Hematopoietic multipotent progenitor cell treated with erythropoietin and hydrocortisone succinate and interleukin-3 and kit ligand, for 4 days (in vitro differentiated cells): ENCODE measurements at places on chromosomes 7 and 10.
A peak's percentile ranks its signal among the peaks of the same experiment; 100 is the strongest.

- peak; percentile 47 for DNase-seq
Measured at GRCh38 chr10:112834751-112835181, 115.3 kb upstream of the TCF7L2 start.

GRCh38 chr7:103832438-103832837 is 157.0 kb downstream of the RELN start:
- DNase-seq: no peak

DNA sequence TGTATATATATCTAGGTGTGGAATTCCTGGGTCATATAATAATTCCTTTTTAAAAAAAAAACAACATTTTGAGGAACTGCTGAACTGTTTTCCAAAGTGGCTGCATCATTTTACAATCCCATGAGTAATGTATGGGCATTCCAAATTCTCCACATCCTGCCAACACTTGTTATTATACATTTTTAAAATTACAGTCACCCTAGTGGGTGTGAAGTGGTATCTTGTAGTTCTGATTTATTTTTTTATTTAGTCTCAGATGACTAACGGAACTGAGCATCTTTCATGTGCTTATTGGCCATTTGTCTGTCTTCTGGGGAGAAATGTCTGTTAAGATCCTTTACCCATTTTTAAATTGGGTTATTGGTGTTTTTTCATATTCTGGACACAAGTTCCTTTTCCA is 12.0 kb upstream of the KLHL7 start:
- no peak for DNase-seq

- no peak for DNase-seq
Measured at GRCh38 chr7:68691261-68692216, 906.7 kb upstream of the AUTS2 start.

GRCh38 chr10:663831-664251 is 25.6 kb downstream of the DIP2C start:
- no peak for DNase-seq
